HuH-7.5 (cell line): ENCODE measurements at places on chromosomes 3 and 15.

DNA sequence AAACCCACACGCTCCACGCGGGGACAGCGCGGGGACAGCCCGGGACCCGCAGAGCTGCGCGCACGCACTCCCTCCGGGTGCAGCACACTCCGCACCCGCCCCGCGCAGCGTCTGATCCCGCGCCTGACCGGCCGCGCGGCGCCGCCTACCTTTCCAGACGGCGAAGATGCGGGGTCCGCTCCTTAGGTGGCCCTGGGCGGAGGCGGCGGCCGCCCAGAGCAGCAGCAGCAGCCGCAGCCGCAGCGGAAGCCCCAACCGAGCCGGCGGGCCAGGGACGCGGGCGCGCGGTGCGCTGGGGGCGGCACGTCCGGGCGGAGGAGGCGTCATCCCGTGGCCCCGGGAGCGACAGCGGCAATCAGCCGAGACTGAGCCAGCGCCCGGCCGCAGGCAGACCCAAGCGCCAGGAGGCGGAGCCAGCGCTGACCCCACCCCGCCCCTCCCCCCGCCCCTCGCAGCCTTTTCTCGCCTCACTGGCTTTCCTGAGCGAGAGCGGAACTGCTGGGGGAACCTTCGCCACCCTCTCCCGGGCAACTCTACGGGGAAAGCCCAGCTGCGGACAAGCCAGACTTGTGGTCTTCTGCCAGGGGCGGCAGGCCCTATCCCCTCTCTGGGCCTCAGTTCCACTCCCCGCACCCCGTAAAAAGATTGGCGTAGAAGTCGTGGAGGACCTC lies at the start of gene SEMA7A:
SEMA7A (minus strand) TSS at position 367 of the 671 bp plus-strand sequence; CDS start at position 327, 40 bp downstream.
- no peak for DNase-seq

GRCh38 chr15:99154271-99154670 lies 49.4 kb downstream of the SYNM start:
- no peak for DNase-seq

DNA sequence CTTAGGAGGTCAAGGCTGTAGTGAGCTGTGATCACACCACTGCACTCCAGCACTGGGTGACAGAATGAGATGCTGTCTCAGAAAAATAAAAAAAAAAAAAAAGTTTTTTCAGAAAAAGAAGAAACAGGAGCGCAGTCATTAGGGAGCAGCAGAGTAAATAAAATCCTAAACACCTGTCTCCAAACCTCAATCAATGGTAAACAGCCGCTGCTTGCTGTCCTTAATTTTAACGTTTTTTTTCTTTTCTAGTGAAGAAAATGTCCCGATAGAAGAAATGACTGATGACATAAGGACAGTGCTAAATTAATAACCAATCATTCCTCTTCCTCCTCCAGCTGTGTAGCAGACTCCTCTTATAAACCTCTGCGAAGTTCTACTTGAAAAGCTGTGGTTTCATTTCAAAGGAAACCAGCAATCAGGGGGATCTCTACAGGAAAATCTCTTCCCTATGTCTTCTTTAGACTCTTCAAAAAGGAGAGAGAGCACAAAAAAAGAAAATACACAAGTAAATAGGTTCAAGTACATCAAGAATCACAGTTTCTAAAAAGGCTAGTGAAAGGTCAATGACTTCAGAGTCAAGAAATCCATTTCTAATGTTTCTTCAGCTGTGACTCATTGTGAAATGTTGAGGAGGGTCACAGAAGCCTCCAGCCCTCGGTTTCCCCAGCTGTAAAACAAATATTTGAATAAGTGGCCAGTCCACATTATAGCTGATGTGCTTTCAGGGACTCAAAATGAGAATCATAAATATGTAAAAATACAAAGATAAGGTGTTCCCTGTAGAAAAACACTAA lies 127.6 kb downstream of the TMCO5A start:
- no peak for DNase-seq

DNA sequence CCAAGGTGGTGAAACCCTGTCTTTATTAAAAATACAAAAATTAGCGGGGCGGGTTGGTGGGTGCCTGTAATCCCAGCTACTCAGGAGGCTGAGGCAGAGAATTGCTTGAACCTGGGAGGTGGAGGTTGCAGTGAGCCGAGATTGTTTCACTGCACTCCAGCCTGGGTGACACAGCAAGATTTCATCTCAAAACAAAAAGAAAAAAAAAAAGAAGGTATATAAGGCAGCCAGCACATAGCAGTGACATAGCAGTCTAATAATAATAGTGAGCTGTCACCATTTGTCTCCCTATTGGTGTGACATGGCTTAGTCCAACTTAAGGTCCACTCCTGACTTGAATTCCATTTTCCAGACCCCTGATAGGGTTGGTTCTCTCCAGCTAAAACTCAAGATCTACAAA lies 8.8 kb upstream of the LACTB start:
- DNase-seq, result no peak

GRCh38 chr3:63430875-63431274 lies 152.8 kb downstream of the SYNPR start:
- no peak for DNase-seq

DNA sequence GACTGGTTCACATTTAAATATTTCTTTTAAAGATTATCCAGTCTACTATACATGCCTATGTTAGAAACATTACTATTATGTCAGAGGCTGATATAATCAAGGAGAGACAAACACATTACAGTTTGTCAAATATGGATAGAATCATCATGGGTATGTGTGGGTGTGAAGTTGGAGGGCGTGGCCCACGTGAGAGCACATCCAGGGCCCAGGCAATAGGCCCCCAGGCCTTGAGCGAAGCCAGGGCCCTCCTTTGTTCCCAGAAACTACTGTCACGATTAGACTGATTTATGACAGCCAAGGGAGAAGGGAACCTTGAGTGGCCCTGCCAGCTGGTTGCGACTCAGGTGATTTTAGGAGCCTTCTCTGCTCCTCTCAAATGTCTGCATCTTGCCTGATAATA lies 26.9 kb upstream of the LDHAL6B start:
- DNase-seq, result no peak

DNA sequence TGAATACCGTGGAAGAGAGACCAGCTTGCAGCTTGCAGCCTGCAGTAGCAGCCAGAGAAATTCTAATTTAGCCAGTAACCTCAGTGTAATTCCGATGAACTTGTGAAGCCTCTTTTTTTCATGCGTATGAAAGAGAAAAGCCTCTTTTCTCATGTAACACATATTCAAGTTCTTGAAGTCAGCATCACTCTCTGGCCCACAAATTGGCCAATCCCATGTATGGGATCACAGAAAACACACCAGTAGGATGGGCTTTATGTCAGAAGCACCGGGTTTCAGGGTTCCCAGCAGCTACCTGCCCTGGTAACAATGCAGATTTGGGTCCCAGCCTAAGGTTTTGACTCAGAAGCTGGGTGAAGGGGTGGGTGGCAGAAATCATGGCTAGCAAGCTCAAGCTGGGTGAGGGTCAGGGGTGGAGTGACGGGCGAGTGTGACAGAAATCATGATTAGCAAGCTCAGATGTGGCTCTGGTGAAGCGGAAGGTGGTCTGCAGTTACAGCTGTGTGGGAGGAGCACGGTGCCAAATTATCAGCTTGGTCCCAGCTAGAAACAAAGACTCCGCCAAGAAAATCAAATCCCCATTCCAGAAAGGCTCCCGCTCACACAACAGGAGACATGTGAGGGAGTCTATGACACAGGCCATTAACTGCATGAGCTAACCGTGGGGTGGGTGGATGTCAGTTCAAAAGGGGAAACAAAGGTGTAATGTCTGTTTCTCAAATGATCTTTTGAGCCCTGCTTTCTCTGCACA lies 86.6 kb downstream of the SNRK start:
- DNase-seq, result no peak

GRCh38 chr3:40701016-40701588 lies 176.3 kb downstream of the ZNF621 start:
- DNase-seq, result no peak

GRCh38 chr15:75551091-75551490 lies 28.0 kb downstream of the PTPN9 start:
- no peak for DNase-seq

- DNase-seq, result no peak
These were observed 43.9 kb downstream of the ONECUT1 start for GRCh38 chr15:52746162-52746757.

DNA sequence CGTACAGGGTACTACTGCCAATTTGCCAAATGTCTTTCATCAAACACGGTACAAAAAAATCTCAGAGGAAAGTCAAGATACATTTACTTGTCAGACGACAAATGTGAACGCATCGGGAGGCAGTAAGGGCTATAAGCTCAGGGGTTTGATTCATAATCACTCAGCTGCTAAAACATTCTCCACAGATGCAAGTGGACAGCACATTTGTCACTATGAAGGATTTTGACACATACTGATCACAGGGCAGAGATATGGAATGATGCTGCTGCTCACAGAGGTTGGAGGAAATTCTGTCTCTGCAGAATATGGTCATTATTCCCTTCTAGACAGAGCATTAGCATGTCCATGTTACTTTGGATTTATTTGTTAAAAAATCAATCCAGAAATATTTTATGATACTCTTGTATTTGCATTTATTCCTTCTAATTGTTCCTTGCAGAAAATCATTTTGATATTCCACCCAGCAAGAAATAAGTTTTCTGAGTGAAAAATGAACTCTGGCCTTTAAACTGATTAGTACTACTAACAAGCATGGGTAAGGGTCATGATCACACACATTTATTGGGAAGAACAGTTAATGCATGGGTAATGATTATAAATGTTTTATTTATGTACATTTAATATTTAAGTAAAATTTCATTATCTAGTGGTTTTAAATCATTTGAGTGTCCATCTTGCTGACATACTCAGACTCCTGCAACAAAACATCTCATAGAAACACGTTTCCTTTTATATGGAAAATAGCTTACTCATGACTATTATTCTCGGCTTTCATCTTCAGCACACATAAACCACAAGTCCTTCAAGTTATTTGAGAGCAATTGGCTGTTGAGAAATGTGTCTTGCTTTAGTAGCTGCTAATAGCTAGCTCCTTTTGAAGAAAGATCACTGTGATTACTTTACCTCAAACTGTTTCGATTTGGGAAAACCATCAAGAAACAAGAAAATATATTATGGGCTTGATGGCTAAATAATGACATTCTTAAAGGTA lies 559.3 kb downstream of the MECOM start:
- DNase-seq, result no peak

DNA sequence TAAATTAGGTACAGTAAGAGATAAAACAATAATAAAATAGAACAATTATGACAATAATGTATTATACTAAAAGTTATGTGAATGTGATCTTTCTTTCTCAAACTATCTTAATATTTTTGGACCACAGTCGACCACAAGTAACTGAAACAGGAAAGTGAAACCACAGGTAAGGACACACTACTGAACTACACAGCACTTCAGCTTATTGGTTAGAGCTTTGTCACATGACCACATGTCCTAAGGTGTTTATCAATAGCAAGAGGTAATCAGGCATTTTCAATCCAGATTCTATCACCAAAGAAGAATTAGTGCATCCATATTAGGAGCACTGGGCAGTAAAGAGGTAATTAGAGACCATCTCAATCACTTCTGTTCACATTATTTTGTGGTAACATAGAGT lies 392.8 kb downstream of the RSL24D1 start:
- no peak for DNase-seq

- DNase-seq, result no peak
These were observed 446.5 kb downstream of the GRM7 start for GRCh38 chr3:7307410-7307809.

GRCh38 chr3:15796771-15797641 lies 773 bp downstream of the ANKRD28 start:
- DNase-seq, result no peak
